NCI-H1930 (cell line): ENCODE measurements at places on chromosomes 3 and 15.

GRCh38 chr15:101252836-101253235 is 988 bp upstream of the CHSY1 start:
- no peak for DNase-seq

GRCh38 chr3:111610612-111611054 is 15.5 kb upstream of the ZBED2 start:
- DNase-seq, result no peak

DNA sequence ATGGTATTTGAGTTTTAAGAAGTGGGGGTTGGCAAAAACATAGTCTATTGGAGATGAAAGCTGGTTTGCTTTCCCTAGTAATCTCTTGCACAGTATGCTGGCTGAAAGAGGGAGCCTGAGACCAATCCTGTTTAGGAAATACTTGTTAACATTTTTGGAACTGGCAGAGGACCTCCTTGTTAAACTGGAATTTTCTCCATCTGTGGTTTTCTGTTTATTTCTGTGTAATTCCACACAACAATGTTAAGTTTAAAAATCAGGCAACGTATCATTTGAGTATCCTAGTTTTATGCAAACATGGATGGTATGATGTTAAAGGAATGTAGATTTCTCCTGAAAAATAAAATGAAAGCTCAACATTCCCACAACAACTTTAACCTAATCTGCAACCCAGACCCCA is 536.0 kb upstream of the TBL1XR1 start:
- no peak for DNase-seq

DNA sequence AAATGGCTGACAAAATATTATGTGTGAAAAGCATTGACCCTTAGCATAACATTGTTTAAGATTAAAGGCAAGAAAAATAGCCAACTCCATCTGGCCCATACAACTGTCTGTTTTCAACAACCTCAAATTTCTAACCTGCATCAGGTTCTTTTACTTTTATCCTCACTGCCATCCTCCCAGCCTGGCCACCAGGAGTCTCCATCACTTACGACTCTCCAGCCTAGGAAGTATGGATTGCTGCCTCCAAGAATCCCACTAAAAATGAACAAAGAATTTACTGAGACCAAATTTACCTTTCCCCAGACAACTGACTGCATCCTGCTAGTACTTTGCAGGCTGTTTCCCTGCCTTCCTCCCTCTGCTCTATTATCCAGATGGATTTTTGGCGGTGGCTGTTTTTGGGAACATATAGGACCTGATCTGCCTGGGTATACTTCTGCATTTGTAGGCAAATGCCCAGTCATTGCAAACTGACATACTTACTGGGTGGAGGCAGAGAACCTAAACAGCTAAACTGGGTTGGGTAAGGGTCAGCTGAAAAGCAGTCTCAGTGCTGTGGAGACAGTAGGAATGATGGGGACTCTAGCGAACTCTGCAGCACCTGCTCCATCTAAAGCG is 144.2 kb downstream of the GHSR start:
- DNase-seq, result no peak
